ENCODE measurements at places on chromosomes 1 and 21. TPM values are rescaled to one million over a fixed set of nuclear protein-coding genes. Genes with fewer than 3 reads are reported as not detected.

SLC45A3 gene
- total RNA-seq, result 3.7 TPM

FBLIM1 gene
- total RNA-seq, result 77.0 TPM

GPR137B gene
- 20.3 TPM for total RNA-seq

GBP7 gene
- total RNA-seq, result not detected

LDLRAD1 gene
- not detected for total RNA-seq

PADI3 gene
- not detected for total RNA-seq

KCNE2 gene
- not detected for total RNA-seq

CHAF1B gene
- 1.4 TPM for total RNA-seq

HSF2BP gene
- 0.96 TPM for total RNA-seq

FAM163A gene
- not detected for total RNA-seq

SLAMF7 gene
- total RNA-seq, result not detected

PRAMEF27 gene
- not detected for total RNA-seq

CFHR1 gene
- 0.19 TPM for total RNA-seq

OR2T29 gene
- not detected for total RNA-seq

CYYR1 gene
- total RNA-seq, result under 0.01 TPM

CA6 gene
- total RNA-seq, result not detected

CHODL gene
- total RNA-seq, result not detected

RPS6KA1 gene
- 4.2 TPM for total RNA-seq

TRNAU1AP gene
- 32.1 TPM for total RNA-seq

AQP10 gene
- total RNA-seq, result 0.19 TPM

H6PD gene
- 10.7 TPM for total RNA-seq

INSRR gene
- total RNA-seq, result not detected

TMEM240 gene
- total RNA-seq, result 1.5 TPM

IFFO2 gene
- total RNA-seq, result 18.2 TPM

CD34 gene
- 0.56 TPM for total RNA-seq

ANKRD45 gene
- total RNA-seq, result 0.28 TPM
